CD4-positive, alpha-beta T cell treated with Interleukin-15 for 4 hours (primary cell): ENCODE measurements at places on chromosomes 11 and 22.

GRCh38 chr22:26702906-26703830, 45.8 kb downstream of the MIAT start:
- no peak for DNase-seq

- DNase-seq, result no peak
Observed at GRCh38 chr11:113314065-113314388, 356 bp upstream of the TTC12 start.

GRCh38 chr11:26704249-26704648, 17.6 kb downstream of the SLC5A12 start:
- no peak for DNase-seq

DNA sequence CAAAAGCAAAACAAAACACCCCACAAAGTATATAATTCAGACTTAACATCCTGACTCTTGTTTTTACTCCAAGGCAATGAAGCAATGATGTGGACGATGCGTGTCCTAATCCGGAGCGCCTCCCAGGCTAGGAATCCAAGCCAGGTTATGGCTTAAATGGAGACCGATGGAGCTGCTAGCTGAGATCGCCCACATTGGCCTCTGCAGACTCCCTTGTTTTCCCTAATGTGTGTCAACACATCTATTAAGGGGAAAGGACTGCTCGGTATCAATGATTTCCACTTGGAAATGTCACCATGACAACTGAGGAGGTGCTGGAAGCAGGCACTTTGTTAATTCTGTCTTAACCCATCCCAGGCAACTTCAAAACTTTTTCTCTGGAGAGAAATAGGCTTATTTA, 311.7 kb downstream of the TBC1D22A start:
- no peak for DNase-seq

DNA sequence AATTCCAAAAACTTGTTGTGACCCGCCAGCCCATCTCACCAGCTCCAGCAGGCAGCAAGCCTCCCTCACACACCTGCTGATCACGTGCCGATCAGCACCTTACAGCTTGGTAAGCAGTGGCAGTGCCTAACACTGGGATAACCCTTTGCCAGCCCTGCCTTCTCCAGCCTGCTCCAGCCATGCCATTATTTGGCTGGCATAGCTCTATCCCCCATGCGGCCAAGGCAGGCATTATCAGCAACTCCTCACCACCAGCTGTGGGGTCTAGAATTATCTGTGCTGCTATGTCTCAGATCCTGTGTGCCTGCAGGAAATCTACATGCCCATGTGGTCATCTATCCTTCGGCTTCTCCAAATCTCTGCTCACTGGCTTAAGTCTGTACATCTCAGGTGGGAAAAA, 215.0 kb downstream of the ST3GAL4 start:
- no peak for DNase-seq

DNA sequence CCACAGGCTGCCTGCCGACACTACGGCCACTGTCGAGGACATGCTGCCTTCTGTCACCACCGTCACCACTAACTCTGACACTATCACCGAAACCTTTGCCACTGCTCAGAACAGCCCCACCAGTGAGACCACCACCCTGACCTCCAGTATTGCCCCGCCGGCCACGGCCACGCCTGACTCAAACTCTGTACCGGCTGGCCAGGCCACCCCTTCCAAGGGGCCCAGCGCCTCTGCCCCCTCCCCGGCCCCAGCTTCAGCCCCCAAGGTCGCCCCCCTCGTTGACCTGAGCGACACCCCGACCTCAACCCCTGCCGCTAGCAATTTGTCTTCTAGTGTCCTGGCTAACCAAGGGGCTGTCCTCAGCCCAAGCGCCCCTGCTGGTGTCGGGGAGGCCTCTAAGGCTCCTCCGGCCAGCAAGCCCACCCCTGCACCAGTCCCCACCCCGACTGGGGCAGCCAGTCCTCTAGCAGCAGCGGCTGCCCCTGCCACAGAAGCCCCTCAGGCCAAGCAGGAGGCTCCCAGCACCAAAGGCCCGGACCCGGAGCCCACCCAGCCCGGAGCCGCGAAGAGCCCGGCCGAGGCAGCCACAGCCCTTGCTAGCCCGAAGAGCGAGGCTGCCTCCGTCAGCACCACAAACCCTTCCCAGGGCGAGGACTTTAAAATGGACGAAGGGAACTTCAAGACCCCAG, 41.3 kb upstream of the TTC12 start:
- DNase-seq, result no peak

DNA sequence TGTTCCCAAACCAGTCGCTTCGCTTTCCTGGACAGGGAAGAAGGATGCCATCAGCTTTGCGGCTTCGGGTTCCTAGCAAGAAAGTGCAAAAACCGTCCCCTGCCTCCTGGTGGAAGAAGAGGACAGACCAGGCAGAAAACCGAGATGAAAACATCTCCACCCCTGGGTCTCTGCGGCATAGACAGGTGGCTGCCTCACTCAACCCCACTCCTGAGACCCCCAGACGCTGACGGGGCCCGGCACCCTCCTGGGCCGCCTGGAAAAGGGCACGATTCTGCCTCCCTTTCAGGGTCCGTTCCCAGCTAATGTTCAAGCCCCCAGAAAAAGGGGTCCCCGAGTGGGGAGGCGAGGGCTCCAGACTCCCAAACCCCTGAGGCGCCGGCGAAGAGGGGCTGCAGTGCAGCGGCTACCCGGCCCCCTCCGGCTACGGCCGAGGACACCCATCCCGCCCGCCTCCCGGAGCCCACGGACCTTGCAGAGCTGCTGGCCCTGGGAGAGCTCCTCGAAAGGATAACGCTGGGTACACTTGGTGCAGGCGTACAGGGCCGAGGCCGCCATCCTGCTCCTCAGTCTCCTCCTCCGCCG, 569 bp downstream of the FAM76B start:
- peak; percentile 20 for DNase-seq

GRCh38 chr22:44442186-44442815, 55.7 kb downstream of the RTL6 start:
- DNase-seq, result no peak

DNA sequence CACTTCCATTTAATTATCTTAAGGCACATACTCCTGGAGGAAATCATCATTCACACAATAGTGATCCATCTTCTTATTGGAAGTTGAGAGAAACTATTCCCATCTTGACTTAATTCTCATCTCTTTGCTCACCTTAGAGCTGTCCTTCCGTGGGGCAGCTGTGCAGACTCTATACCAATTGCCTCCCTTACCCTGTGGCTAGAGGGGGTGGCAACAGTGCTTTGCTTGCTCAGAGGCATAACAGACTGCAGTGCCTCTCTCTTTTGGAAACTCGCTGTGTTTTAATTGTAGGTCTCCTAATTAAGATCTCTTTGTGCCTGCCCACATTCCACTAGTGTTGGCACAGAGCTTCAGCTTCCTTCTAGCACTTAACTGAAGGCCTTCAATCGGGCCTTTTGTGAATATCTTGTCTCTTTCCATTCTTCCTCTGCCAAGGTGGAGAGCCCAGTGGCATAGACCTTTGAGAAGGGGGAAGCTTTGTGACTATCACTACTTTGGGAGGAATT, 5.5 kb downstream of the KMT2A start:
- DNase-seq, result no peak

GRCh38 chr11:36508743-36509142, 1.3 kb downstream of the TRAF6 start:
- no peak for DNase-seq

GRCh38 chr11:113632981-113633380, 73.1 kb downstream of the TMPRSS5 start:
- no peak for DNase-seq

DNA sequence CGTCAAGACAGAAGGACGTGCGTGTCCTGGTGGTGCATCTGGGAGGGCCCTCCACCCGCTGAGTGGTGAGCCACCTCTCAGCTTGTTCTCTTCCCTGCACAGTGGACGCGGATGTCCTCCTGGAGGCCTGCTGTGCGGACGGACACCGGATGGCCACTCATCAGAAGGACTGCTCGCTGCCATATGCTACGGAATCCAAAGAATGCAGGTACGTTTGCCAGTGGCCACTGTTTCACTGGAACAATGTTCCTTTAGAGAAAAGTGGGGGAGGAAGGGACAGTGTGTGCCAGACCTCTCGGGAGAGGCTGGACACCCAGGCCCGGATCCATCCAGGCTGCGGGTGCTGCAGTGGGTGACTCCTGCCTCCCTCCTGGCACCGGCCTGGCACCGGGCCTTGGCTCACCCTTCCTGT, 15.9 kb downstream of the FBLN1 start:
- no peak for DNase-seq

DNA sequence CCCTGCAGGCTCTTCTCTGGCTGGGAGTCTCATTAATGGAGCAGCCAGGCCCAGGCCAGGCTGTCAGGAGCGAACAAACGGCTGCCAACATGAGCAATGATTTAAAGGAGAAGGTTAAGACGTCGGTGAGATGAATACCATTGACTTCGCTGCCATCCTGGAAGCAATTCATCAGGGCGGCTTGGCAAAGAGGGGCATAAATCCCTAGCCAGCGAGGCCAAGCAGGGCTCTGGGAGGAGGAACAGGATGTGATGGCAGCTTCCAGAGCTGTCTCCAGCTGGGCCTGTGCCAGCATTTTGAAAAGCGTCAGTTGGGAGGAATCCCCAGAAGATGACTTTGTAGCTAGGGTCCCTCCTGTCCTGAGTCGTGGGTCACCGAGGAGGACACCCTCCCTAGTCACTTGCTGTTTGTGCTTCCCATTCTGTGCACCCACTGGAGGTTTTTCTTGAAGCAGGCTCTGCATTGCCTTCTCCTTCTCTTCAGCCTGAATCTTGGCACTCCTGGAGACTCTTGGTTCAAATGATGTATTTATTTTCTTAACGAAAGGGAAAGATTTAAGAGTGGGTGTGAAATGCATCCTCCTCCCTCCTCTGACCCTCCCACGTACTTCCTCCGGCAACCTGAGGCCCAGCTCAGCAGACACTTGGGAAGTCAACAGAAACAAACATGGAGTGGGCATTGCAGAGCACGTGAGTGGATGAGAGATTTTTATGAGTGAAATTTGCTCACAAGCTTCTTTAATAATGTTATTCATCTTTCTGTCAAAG, 476.3 kb upstream of the CADM1 start:
- no peak for DNase-seq

- DNase-seq, result no peak
Observed at GRCh38 chr11:17648528-17648927, 70.8 kb upstream of the MYOD1 start.

DNA sequence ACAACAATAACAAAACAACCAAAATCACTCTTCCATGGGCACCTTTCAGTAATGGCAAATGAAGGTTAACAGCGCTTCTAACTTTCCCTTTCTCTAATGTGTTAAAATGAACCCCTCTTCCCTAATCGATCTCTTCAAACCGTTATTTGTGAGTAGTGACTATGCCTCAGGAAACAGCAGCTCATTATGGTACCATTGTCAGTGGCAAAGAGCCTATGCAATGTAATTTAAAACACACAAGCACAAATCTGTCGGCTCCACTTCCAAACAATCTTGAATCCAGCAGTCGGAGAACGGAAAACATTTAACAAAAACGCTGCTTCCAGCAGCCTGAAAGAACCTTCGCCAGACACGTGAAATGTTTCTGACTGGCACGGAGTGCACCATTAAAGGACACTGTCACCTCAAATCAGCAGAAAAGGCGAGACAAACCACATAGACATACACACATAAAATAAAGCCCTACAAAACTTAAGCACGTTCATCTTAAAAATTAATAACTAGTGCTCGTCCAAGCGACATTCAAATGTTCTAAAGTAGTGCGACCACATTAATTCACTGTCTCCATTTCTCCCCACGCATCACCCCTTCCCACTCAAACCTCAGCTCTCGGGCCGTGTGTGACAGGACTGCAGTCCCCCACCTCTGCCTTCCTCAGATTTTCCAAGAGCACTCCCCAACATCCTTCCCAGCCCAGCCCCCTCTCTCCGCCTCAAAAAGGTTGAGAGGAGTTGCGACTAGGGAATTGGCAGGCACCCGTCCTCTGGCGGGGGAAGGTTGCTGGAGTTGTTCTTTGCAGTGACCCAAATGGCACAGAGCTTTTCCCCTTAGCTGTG, 748 bp downstream of the RAB30 start:
- no peak for DNase-seq

DNA sequence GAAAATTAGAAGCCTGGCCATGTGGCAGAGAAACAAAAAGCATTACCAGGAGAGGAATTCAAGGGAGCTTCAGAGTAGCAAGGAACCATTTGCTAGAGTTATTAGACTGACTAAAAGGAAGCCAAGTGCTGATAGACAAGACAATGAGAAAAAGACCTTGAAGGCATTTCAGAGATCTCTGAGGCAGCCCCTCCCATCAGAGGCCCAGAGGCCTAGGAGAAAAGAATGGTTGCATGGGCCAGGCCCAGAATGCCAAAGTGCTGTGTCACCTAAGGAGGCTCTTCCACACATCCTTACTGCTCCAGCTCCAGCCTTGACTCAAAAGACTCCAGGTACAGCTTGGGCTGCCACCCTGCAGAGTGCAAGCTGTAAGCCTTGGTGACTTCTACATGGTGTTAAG, 61.8 kb upstream of the POU2AF2 start:
- no peak for DNase-seq

GRCh38 chr22:49996518-49997250, 15.9 kb downstream of the IL17REL start:
- no peak for DNase-seq

- DNase-seq, result no peak
Observed at GRCh38 chr22:36734171-36735058, 30.9 kb upstream of the CACNG2 start.

DNA sequence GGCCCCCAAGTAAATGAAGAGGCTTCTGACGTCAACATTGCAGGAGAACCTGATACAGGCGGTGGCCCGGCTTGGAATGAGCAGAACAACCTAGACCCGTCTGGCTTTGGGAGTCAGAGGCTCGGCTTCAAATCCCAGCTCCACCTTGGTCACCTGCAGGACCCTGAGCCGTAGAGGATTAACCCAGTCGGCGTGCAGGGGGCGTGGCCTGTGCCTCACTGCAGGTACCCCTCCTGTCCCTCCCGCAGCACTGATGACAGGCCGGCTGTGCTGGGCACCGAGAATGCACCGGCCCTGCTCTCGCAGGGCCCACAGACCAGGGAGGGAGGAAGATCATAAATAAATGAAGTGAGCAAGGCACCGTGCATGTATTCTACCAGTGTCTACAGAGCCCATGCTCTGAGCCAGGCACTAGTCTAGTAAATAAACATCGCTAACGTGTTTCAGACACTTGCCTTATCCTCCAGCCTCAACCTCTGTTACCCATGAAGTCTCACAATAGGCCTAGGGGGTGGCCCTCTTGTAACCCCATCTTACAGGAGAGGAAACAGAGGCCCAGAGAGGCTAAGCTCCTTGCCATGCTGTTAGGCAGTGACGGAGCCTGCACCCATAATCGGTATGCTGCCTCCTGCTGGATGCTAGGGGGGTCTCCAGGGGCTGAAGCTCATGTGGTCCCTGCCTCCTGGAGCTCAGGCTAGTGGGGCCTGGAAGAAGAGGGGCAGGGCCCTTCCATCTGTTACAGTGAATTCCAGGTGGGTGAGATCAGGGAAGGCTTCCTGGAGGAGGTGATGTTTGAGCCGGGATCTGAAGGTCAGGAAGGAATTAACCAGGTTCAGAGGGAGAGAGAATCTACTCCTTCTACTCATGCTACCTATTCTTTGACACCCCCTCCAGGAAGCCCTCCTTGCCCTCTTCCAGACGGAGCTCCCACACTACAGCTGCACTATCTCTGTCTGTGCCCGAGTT, 53.4 kb downstream of the RTL6 start:
- DNase-seq, result no peak

GRCh38 chr11:96188243-96189006, 154.6 kb downstream of the MAML2 start:
- no peak for DNase-seq

- no peak for DNase-seq
Observed at GRCh38 chr22:26981541-26981940, 324.2 kb downstream of the MIAT start.

- no peak for DNase-seq
Observed at GRCh38 chr11:66857234-66857926, 516 bp downstream of the LRFN4 start.
